AG04449 (cell line): ENCODE measurements at places on chromosomes 5 and 9.

GRCh38 chr9:35827486-35827885 is 1.0 kb downstream of the FAM221B start:
- DNase-seq, result no peak

DNA sequence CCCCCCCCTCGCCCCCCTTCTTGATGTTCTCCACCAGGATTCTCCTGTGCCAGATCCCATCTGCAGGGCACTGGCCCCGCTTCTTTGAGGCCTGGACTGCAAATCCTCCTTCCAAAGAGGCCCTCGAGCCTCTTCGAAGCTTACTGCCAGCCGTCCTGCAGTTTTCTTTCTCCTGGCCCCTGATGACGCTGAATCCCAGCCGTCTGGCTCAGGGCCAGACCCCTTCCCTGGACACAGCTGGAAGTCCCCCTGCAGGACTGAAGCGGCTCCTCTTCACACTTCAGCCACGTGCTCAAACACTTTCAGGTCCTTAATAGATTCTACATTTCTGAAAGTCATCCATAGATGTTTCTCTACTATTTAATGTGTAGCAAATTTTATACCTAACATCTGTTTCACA is 121.5 kb downstream of the EHMT1 start:
- no peak for DNase-seq

GRCh38 chr9:20884985-20885593 is 146.4 kb downstream of the HACD4 start:
- DNase-seq, result no peak

GRCh38 chr5:160635663-160636062 is 214.0 kb downstream of the PTTG1 start:
- no peak for DNase-seq

DNA sequence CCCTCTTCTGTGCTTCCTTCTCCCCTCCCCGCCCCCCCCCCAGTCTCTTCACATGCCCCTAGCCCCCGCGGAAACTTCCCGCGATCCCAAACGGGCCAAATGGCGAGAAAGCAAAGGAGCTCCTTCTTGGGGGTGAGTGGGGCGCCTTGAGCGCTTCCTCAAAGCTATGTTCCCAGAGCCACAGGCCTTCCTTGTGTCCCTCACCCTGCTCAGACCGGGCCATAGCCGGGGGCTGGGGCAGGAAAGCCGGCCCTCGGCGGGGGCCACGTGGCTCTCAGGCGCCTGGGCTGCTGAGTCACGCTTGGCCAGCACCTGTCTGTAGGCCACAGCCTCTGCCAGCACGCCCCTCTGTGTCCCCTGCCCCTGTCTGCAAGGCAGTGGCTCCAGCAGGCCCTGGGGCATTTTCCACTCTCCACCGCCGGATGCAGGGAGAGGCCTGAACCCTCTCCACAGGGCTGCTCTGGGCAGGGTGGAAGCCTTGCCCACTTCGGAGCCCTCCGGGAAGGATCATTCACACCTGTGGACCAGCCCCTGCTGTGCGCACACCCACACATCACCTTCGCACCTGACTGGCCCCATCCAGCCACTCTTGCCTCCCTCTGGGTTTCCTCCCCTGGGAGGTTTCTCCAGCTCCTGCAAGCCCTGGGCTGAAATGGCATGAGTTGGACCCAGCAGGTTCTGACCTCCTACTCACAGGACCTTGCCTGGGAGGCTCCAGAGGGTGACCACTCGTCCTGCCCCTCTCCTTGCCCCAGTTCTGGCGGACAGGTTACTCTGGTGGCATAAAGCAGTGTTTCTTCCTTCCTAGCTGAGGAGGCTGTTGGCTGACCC is 1.2 kb upstream of the SQSTM1 start:
- no peak for DNase-seq

DNA sequence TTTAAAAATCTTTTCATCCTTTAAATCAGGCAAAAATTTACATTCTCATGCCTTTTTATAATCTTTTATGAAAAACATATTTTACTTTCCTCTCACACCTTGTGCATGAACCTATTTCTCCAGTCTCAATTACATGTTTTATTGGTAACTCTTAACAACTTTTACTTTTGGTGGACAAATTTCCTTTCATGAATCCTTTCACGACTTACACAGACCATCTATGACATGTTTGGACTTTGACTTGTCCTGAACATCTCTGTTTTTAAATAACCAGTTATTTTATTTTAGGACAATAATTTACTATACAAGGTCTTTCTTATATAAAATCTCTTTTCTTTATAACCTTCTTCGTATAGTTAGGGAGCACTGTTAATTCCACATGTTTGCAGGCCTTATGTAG is 26.5 kb upstream of the MTMR12 start:
- DNase-seq, result no peak

GRCh38 chr5:2906302-2907090 is 155.0 kb upstream of the IRX2 start:
- no peak for DNase-seq

- DNase-seq, result no peak
Measured at GRCh38 chr9:98897745-98898144, 46.0 kb upstream of the COL15A1 start.

DNA sequence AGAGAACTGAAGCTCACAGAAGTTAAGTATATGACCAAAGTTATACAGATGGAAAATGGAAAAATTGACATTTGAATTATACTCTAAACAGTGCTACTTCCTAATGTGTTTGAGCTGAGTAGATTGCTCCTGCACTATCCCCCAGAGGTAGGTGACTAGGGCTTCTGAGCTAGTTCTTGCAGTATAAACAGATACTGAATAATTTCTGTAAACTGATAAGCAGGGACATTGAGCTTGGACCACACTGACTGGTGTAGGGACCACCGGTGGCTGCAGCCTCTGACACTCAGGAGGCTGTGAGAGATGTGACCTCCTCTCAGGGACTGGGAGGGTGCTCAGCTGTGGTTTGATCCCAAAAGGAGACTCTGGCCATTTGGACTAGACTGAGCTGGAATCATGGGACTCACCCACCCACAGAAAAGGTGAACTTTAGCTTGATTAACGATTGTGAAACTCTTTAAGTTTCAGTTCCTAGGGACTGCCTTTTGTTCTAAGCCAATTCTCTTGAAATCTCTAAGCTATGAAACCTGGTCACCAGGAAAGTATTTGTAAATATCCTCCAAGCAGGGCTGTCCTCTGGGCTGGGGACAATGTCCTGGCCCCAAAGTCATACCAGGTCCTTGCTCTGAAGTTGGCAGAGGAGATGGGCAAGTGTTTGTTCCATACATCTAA is 291.5 kb downstream of the SEC61B start:
- DNase-seq, result no peak

DNA sequence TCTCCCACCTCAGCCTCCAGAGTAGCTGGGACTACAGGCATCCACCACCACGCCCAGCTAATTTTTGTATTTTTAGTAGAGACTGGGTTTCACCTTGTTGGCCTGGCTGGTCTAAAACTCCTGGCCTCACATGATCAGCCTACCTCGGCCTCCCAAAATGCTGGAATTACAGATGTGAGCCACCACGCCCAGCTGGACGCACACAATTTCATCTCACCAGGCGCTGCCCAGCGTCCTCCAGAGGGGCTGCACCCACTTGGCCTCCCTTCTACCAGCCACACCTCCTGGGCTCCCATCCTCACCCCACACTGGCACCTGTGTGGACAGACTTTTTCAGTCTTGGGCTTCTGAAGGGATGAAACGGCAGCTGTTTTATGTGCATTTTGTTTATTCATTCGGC is 3.8 kb upstream of the EXOC3 start:
- DNase-seq, result no peak

DNA sequence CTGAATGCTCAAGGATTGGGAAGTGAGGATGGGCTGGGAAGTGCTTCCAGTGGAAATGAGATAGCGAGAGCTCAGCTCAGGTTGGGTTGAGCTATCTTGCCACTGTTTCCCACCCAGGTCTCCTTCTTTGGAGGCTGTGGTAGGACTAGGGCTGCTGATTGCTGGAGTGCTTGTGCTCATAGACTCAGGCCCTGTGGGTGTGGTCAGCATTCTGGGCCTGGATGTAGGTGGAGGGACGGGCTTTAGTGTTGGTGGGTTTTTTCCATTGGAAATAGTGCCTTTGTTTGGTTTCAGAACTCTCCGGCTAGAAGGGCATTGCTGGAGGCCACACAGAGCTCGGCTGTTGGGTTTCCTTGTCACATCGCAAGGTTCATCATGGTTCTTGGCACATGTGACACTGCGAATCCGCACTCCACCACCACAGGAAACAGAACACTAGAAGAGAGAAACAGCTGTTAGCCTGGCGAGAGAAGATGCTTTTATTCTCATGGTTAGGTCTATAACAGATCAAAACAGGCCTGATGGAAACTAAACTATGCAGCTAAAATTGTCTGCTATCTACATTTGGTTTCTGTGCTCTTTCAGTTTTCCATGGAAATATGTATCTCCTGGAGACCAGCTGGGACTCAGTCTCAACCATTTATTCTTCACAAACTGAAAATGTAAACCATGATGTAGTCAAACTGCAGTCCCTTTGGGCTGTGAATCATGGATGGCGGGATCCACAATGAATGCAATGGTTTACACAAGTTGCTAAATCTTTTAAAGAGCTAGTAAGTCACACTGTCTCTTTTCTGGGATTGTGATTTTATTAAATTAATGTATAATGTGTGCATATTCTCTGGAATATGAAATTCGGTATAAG is 136.2 kb downstream of the TARS1 start:
- no peak for DNase-seq

- DNase-seq, result no peak
Measured at GRCh38 chr9:116156621-116157314, 3.2 kb downstream of the PAPPA start.

- no peak for DNase-seq
Measured at GRCh38 chr9:22142671-22143070, 133.6 kb upstream of the CDKN2B start.

DNA sequence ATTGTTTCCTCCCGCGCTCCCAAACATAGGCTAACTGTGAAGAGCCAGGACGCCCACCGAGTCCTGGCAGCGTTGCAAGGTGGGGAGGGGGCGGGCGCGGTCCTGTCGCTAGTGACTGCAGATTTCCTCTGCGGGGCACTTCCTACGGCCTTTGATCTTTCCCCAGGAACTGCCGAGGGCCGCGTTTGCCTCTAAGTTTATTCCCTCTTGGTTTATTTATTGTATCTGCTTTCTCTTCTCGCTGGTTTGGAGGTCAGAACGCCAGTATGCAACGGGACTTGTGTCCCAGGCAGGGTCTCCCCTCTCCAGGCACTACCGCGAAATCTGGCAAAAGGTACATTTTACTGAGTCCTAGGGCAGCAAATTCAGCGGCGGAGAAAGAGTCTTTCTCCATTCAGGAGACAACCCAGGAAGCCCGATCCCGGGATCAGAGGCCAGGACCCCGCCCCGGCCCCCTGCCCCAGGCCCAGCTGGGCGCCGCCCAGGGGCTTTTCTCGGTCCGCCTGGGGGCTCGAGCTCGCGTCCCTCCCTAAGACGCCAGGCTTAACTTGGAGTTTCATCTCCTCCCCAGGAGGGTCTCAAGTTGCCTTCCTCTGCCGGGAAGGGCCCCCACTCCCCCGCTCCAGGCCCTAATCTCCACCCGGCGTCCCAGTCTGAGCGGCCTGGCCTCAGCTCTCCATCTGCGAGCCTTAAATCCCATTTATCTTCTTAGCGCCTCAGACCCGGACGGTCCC is 884 bp upstream of the EGFLAM start:
- DNase-seq, result no peak

- DNase-seq, result no peak
Measured at GRCh38 chr9:84499969-84500582, 159.5 kb upstream of the SLC28A3 start.

- no peak for DNase-seq
Measured at GRCh38 chr5:169670769-169671525, 33.9 kb downstream of the DOCK2 start.

GRCh38 chr5:17172791-17173190 is 44.6 kb upstream of the BASP1 start:
- DNase-seq, result no peak
